T-helper 2 cell (primary cell): ENCODE measurements at places on chromosomes 6 and 20.

- DNase-seq, result no peak
Observed at GRCh38 chr6:168017629-168018028, 20.2 kb downstream of the KIF25 start.

GRCh38 chr20:8670893-8671215, 398.0 kb upstream of the PLCB4 start:
- DNase-seq, result no peak

DNA sequence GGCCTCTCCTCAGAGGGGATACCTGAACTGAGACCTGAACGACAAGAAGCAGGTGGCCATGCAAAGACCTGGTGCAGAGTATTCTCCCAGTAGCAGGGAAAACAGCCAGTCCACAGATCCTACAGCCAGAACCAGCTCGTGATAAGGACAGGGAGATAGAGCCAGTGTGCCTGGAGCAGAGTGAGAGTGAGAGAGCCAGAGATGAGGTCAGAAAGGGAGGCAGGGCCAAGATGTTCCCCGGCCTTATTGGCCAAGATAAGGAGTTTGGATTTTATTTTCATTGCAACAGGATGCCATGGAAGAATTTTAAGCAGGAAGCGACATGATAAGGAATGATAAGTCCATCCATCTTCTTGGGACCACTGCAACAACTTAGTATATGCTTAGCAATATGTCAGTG, 111.8 kb downstream of the UBE3D start:
- no peak for DNase-seq

- no peak for DNase-seq
Observed at GRCh38 chr20:13325033-13325432, 104.0 kb downstream of the ISM1 start.

DNA sequence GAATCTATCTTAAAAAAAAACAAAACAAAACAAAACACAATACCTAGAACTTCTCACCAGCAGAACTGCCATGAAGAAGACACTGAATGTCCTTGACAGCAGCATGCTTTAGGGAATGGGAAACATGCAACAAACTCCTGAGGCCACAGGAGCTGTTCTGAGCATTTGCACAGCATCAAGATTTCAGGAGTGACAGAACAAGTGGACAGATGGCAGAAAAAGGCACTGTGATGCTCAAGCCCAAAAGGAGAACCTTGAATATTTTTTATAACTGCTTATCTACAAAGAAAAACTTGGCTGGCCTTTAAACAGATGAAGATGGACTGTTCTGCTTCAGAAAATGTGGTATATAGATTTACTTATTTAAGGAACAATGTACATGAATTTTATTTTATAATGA, 158.9 kb downstream of the RALGAPA2 start:
- no peak for DNase-seq

GRCh38 chr20:2576317-2576727, 39.9 kb downstream of the TMC2 start:
- DNase-seq, result no peak

- DNase-seq, result no peak
Observed at GRCh38 chr6:4904461-4905025, 99.3 kb downstream of the RPP40 start.

DNA sequence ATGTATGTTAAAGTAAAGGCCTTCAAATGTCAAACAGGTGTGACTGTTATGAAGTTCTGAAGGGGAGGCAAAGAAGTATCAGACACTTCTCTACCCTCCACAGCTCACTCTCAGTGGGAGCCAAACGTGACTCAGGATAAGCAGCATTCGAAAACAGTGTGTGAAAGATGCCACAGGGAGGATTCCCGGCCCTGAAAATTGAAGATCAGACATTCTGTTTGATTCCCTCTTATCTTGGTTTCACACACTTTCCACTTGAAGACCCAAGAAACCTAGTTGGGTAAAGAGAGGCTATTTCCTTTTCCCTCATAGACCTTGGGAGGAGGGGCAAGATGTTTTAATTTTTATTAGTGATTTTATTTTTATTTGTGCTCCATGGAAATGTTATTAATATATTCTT, 164.2 kb upstream of the SUPT3H start:
- no peak for DNase-seq

DNA sequence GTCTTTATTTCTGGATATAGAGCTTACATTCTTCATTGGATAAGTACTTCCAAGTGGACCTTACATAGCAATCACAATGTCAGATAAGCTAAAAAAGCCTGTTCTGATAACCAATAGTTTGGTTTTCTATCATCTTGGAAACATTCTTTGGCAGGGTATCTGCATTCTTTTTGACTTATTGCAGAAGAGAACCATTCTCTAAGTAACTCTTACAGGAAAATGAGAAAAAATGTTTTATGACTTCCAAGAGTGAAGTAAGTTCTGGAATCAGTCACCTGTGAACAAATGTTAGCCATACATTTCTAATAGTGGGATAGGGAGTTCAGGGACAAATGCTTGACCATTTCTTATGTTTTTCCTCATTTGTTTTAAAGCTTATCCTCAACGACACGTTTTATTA, 564.0 kb downstream of the CD109 start:
- DNase-seq, result no peak

DNA sequence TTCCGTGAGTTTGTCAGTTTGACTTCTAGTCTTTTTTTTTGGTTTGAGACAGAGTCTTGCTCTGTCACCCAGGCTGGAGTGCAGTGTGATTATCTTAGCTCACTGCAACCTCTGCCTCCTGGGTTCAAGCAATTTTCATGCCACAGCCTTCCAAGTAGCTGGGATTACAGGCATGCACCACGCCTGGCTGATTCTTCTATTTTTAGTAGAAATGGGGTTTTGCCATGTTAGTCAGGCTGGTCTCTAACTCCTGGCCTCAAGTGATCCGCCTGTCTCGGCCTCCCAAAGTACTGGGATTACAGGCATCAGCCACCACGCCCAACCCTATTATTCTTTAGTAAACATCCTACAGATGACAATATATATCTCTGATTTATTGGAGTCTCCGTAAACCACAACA, 506.5 kb downstream of the PREX1 start:
- no peak for DNase-seq

DNA sequence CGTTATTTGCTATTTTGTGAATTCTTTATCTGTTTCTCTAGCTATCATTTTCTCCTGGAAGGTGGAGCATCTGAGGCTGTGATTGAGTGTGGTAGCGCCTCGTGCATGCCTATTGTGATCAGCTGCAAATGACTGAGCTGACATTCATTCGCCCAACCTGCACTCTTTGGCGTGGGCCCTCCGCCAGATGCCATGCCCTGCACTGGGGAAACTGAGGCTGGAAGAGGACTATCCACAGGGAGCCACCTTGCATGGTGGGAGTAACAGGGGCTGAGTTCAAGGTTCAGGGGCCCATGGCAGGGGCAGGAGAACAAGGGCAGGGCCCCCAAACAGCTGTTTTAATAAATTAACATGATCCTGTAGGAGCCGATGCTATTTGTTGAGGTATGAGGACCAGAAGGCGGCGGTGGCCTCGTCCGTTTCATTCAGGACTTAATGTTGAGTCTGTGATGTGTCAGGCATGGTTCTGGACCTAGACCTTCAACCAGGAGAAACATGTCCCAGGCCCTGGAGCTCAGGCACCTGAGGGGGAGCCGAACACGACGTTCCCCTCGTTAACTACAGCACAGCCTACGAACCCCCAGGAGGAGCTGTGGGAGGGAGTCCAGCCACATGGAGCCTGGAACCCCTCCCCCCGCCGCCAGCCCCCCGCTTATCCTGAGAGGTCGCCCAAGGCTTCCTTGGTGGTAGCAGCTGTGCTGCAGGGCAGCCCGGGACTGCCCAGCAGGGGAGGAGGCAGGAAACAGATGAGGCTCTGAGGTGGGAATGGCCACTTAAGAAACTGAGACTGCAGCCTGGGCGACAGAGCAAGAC, 242.9 kb downstream of the CDH4 start:
- DNase-seq, result no peak

DNA sequence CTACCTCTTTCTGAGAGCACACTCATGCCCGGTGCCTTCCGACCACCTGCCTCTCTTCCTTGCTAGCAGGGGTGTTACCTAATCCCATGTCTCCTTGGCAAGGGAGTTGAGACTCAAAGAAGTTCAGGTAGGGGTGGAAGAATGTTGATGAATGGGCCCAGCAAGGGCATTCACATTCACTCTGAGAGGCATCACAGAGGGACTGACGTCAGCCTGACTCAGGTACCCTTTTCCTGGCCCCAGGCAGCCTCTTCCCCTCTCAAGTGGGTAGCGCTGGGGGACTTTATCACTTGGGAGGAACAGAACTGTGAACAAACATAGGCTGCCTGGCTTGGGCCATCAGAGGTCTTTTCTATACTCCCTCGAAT, 35.3 kb downstream of the HM13 start:
- no peak for DNase-seq

DNA sequence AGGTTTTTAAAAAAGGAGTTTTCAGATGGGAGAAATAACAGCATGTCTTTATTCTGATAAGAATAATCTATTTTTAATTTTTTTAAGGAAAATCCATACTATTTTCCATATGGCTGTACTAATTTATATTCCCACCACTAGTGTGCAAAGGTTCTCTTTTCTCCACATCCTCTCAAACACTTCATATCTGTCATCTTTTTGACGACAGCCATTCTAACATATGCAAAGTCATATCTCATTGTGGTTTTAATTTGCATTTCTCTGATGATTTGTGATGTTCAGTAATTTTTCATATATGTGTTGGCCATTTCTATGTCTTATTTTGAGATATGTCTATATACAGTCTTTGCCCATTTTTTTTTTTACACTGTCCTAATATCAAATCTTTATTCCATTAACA, 280.6 kb upstream of the RUNX2 start:
- DNase-seq, result no peak

DNA sequence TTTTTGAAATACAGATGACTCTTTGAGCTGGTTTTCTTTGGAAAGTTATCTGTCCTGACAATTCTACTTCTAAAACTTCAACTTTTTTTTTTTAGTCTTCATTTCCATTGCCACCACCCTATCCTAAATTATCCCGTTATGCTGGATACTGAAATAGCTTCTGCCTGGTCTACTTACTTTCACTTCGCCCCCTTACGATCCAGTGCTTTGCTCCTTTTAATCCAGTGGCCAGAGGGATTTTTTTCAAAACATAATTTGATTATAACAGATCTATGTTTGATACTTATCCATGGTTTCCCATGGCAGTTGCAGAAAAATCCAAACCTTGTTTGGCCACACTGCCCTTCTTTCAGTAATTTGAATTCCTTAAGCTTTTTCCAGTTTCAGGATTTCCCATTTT, 27.4 kb downstream of the ASXL1 start:
- DNase-seq, result no peak
